ENCODE measurements at places on chromosomes 11 and 22.
A peak's percentile ranks its signal among the peaks of the same experiment; 100 is the strongest.

DNA sequence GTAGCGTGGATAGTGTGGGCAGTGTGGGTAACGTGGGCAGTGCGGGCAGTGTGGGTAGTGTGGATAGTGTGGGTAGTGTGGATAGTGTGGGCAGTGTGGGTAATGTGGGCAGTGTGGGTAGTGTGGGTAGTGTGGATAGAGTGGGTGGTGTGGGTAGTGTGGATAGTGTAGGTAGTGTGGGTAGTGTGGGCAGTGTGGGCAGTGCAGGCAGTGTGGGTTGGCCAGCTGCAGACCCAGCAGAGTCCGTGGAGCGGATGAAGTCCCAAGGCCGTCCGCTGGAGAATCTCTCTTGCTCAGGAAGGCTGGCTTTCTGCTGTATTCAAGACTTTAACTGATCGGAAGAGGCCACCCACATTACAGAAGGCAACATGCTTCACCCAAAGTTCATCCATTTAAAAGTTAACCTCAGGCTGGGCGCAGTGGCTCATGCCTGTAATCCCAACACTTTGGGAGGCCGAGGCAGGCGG, 26.1 kb upstream of the KRTAP5-6 start:
- no peak for DNase-seq

DNA sequence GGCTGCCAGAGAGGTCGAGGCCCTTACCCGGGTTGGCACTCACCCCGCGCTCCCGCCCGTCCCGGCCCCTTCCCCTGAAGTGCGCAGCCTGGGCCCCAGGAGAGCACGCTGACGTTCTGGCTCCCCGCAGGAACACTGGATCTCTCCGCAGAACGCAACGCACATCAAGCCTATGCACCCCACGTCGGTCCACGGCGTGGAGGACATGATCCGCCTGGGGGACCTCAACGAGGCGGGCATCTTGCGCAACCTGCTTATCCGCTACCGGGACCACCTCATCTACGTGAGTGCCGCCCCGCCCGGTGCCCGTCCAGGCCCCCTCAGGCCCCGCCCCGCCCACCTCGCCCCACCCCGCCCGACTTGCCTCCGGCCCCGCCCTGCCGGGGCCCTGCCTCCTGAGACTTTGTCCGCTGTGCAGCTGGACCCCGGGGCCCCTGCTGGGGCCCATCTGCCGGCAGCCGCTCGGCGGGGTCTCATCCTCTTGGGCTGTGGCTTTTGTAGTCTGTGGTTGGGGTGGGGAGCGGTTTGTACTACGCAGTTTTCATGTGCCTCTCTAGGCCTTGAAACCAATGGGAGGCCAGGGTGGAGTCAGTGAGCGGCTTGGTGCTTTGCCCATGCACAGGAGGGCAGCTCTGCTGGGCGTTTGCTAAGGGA, 19.7 kb downstream of the MYO7A start:
- no peak for DNase-seq

DNA sequence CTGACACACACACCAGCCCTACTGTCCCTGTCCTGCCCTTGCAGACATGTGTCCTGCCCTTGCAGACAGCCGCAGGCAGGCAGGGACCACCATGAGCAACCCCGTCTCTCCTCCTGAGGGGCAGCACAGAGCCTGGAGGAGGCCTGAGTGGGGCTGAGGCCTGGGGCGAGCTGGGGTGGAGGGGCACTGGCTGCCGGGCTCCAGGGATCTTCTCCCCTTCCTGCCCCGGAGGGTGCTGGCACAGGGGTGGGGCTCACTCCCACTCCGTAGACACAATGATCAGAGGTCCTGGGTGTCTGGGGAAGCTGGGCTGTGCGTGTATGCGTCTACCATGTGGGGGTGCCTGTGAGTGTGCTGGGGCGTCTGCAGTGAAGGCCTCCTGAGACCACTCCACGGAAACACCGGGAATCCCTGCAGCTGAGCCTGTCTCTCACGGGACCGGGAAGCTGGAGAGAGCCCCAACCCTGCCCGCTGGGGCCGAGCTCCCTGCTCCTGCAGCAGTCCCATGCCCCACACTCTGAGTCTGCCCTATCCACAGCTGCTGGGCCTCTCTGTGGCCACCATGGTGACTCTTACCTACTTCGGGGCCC, 588 bp downstream of the TSPAN32 start:
- peak; percentile 20 for DNase-seq

DNA sequence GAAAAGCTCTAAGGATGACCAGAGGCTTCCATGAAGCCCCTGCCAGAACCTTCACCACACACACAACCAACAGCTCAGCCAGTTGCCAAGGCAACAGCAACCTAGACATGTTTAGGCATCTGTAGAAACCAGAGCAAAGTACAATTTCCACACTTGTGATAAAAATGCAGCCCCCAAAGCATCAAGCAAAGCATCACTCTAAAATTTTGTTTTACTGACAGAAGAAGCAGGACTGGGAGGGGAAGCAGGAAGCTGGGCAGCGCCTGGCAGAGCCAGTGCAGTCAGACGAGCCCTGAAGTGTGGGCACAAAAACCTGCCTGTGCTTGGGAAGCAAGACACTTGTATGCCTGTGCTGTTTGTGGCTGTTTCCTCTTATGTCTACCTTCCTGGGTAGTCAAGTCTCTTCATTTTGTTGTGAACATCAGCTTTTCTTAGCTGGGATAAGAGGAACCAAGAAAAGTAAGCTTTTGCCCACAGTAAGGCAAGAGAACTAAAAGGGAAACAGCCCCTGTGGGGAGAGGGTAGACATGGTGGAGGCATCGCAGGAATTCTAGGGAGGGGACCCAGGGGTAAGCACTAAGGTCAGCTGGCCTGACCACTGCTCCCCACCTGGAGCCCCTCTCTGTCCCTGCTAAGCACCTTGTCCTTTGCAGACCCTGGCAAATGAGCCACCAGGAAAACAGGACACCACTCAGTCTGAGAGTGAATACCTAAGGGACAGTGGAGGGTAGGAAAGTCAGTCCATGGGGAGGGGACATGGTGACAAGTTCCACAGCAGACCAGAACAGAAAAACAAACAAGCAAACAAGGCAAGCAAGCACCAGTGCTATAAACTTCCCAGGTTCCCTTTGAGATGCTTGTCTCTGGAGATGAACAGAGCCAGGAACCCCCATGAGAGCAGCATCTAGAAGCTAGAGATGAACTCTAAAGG, 13.4 kb downstream of the PACSIN2 start:
- DNase-seq: no peak
